ENCODE measurements at places on chromosomes 3 and 15.

- no peak for DNase-seq
Measured at GRCh38 chr3:170096342-170096741, 58.5 kb downstream of the GPR160 start.

GRCh38 chr3:4938281-4938982 is 40.8 kb upstream of the BHLHE40 start:
- DNase-seq = no peak

DNA sequence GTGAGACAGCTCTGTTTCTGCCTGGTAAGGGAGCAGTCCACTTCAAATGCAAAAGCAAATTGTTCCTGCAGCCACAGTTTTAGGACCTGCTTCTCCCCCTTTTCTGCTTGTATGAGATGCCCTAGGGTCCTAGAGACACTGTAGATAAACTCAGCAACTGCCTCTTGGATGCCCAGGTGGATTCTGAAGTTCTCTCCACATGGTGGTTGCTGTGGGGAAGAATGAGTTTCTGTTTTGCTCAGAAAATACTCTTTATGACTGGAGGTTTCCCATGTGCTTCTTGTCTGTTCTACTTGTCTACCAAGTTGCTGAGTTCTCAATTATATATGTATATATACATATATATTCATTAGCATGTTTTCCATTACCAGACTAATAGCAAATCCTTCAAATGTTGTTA is 5.6 kb upstream of the ZNF80 start:
- no peak for DNase-seq

- DNase-seq = no peak
Measured at GRCh38 chr15:78224023-78224411, 10.3 kb downstream of the ACSBG1 start.

DNA sequence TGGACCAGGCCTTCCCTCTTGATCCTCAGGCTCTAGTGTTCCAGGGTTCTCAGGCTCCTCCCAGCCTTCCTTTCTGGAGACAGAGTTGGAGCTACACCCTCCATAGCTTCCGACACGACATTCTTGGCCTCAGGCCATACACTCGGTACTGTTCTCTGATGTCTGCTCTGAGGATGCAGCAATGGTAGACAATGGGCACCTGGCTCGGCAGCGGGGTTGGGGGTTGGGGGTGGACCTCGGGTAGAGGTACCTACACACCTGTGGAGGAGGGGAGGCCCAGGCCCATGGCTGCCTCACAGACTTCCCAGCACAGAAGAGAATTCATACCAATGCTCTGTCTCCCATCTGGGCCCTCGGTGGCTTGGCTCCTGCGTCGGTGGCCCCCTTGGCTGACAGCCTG is 21.4 kb downstream of the CCDC13 start:
- DNase-seq = no peak

GRCh38 chr3:4019501-4019900 is 220.3 kb downstream of the LRRN1 start:
- DNase-seq = no peak

DNA sequence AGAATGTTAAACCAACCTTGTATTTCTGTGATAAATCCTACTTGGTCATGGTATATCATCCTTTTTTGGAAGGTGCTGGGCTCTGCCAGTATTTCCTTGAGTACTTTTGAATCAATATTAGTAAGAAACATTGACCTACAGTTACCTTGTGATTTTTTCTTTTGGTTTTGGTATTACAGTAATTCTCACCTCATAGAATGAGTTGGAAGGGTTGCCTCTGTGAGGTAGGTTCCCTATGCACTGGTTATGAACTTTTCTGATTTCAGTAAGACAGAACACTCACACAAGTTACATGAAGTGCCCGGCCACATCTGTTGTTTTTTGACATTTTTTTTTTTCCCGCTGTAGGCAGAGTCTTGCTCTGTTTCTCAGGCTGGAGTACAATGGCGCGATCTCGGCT is 20.0 kb downstream of the PCCB start:
- DNase-seq = no peak

GRCh38 chr15:59249816-59250215 is 43.2 kb downstream of the LDHAL6B start:
- no peak for DNase-seq

DNA sequence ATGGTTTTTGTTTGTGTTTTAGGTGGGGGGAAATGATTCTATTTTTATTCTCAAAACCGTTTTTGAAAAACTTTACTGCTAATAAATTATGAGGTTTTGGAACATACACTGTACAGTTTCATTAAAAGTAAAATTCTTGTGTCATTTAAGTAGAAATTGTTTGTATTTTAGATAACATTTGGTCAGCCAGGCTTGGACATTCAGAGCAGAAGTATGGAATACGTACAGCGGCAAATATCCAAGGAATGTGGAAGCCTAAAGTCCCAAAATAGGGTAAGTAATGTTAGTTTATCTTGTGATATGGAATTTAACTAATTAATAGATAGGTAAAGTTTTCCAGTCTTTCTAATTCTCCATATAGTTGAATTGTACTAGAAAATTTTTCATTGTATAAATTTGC is 96.6 kb downstream of the SPRED1 start:
- no peak for DNase-seq

DNA sequence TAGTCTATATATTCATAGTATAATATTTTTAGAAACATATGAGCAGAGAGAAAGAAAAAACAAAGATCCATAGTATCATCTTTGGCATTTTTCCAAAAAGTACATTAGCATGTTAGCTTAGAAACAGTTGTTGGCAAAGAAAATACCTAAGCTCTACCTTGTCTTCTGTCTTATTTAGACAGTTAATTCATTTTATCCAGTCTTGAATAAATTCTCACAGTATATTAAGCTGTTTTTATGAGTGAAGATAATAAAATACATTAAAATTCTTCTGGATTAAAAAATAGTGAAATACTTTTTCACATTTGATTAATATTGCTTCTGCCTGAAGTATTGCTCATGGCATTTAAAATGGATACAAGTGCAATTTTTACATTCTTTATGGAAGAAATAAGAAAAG is 145.2 kb downstream of the ZIC1 start:
- no peak for DNase-seq

- DNase-seq = no peak
Measured at GRCh38 chr3:49869525-49870126, at the start of gene CAMKV. TSS of gene CAMKV (minus strand) at chr3:49869906. CDS start at chr3:49862388, 7,518 bp downstream.

All from DMS79 treated with DMSO at 0.1 percent for 48 hours (cell line).